ENCODE measurements at places on chromosomes 12 and 14.

DNA sequence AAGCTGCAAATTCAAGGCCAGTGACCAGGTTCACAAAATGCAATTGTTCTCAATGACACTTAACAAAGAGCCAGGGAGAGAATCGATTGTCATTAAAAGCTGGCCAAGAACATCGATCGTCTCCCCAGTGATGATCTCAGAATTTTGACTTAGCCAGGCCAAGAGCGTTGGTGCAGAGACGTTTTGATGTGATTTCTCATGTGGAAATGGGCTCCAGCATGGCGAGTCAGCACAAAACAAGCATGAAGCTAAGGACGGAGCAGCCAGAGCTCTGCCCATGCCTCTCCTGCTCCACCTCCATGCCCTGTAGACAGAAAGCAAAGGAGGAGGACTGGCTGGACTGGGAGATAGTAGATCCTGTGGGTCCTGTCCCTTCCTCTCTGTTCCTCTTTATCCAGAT lies 270.8 kb downstream of the FOXN3 start:
- DNase-seq, result no peak

DNA sequence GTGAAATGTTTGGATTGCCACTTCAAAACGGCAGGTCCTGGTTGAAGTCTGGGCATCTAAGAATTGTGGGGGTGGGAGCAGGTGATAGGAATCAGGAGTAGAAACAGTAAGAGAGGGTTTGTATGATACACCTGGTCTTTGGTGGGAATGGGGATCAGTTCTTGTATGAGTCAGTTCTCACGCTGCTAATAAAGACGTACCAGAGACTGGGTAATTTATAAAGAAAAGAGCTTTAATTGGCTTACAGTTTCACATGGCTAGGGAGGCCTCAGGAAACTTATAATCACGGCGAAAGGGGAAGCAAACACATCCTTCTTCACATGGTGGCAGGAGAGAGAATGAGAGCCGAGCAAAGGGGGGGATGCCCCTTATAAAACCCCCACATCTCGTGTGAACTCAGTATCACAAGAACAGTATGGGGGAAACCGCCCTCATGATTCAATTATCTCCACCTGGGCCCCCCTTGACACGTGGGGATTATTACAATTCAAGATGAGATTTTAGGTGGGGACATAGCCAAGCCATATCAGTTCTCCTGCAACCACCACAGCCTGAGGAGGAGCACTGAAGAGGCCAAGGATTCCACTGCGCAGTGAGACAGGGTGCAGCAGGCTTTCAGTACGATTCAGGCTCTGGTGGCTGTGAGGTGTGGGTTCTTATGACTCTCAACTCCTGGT lies 52.1 kb downstream of the DRAM1 start:
- no peak for DNase-seq

DNA sequence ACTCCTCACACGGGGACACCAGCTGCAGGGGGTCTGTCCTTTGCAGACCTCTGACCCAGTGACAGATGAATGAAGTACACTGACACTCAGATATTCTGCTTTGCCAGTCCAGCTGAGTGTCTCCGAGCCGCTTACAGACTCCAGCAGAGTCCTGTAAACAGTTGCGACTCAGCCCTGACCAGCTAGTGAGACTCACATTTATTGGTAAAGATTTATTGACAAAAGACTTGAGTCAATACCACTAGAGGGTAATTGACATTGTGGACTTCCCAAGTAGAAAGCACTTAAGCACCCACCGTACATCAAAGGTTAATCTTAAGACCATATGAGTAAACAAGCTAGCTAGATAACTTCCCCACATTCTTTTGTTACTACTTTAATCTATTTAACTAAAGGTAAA lies 9.8 kb upstream of the FKBP4 start:
- no peak for DNase-seq

DNA sequence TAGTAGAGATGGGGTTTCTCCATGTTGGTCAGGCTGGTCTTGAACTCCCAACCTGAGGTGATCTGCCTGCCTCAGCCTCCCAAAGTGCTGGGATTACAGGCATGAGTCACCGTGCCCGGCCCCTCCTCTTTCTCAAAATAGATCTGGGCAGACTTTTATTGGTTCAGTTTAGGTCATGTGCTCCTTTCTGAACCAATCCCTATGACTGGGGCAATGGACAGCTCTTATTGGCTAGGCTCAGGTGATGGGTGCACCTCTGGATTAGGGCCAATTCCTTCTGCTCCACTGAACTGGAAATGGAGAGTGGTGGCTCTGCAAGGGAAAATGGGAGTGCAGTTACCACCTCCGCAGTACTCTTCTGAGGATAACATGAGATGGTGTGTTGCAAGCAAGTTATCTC lies 6.2 kb upstream of the ATP6V0A2 start:
- no peak for DNase-seq

GRCh38 chr14:72186523-72186922 lies 254.3 kb downstream of the RGS6 start:
- no peak for DNase-seq

- DNase-seq, result no peak
Measured at GRCh38 chr12:63912651-63913050, 68.2 kb downstream of the SRGAP1 start.

GRCh38 chr12:122569288-122569687 lies 42.2 kb downstream of the KNTC1 start:
- no peak for DNase-seq

Measured in stimulated activated CD8-positive, alpha-beta memory T cell treated with anti-CD3 and anti-CD28 coated beads, Interleukin-2, amount 100 ng/mL, for 48 hours (primary cell).